ENCODE measurements at places on chromosomes 12 and 14.

DNA sequence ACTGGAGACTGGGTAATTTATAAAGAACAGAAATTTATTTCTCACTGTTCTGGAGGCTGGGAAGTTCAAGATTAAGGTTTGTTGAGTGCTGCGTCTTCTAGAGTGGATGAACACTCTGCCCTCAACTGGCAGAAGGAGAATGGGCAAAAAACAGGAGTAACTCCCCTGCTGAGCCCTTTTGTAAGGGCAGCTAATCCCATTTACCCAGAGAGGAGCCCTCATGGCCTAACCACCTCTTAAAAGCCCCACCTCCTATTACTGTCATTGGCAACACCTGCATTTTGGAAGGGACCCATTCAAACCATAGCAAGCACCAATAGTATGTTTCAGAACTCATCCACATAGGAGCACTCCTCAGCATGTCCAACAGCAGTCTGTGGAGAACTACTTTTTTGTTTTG is 47.4 kb downstream of the BORCS5 start:
- DNase-seq = no peak

GRCh38 chr14:72178517-72178916 is 246.3 kb downstream of the RGS6 start:
- no peak for DNase-seq

GRCh38 chr14:81710232-81710845 is 176.7 kb upstream of the SEL1L start:
- DNase-seq = peak; percentile 14

DNA sequence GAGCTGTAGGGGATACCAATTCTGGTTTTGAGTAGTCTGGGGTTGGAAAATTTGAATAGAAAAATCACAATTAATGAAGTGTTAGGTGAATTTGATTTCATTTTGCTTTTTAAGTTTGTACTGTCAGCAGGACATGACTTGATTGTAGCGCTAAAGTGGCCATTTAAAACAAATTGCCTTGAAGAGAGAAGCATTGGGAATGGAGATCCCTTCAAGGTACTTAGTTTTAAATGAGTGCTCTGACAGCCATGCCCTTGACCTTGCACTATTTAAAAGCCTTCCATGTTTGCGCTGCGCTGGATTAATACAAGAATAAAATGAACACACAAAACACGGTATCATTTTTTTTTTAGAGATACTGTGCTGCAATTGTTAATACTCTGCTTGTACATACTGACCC is 345.9 kb downstream of the NAV3 start:
- DNase-seq = no peak

DNA sequence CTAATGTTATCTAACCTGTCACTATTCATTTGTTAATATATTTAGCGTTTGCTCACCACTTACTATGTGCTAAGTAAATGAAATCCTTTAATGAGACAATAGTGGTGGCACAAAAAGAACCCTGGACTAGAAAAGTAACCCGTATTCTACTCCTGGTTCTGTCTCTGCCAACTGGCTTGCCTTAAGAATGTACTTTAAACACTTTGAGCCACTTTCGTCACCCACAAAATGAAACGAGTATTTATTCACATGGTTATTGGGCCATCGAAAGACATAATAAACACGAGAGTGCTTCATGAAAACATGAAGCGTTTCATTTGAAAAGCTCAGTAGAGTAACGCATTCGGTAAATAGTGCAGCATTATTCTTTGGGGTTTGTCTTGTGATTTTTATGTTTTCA is 254.7 kb downstream of the EGLN3 start:
- DNase-seq = no peak

GRCh38 chr14:54766276-54767138 is 136.1 kb downstream of the GCH1 start:
- no peak for DNase-seq

GRCh38 chr12:122980183-122981035 is at the start of gene ARL6IP4:
TSS of gene ARL6IP4 (plus strand) at chr12:122980681. CDS start at chr12:122981140, 459 bp downstream.
- DNase-seq = peak; percentile 70

- DNase-seq = no peak
These were observed 574.1 kb downstream of the SLC16A7 start for GRCh38 chr12:60169904-60170303.

DNA sequence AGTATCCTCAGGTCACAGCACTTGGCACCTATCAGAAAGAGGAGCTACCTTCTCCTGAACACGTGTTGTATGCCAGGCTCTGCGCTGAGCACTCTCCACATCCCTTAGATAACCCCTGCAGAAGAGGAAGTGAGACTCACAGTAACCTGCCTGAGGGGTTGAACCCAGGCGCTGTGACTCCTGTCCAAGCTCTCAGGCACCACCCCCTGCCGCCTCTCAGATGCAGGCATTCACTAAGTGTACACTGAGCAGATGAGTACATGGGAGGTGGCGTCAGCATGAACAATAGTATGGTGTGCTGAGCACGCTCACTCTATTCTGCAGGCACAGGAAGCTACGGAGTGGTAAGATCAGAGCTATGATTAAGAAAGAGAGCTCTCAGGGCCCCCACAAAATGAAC is 21.0 kb upstream of the RIC8B start:
- DNase-seq = no peak

DNA sequence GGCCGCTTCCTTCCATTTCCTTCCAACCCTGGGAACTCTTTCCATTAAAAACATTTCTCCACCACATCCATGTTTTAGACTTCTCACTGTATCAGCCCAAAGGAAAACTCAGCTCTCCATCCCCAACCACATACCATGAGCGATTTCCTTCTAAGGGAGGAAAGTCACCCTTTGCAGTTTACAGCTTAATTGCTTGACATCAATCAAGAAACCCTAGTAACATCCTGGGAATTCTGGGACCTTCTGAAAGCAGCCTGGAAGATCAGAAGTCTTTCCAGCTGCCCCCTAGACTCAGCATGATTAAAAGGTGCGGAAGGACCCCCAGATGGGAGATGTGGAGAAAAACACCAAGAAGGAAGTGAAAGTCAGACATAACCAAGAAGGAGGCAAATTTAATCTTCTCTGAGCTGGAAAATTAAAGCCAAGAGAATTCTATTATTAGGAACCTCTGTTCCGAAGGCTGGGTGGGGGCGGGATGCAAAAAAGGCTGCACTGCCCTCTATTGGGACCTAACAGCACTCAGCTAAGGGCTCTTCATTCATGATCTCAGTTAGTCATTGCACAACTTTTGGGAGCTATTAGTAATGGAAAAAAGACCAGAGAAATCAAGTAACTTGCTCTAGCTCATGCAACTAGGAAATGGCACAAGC is 73.3 kb upstream of the PLXNC1 start:
- peak; percentile 90 for DNase-seq

DNA sequence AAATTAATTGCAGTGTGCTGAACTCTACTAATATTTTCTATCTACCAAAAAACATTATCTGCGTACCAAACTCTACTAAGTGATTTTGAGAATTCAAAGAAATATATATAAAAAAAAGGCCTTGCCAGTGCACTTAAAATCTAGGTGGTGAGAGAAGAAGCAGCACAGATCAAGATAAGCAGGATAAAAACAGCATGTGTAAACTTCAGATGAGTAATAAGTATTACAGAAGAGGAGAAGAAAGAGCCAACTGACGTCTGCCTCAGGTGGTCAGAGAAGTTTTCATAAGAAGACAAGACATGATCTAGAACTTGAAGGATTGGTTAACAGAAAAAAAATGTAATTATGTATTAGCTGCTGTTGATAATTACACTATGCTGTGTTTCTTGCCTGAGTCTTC is 166.4 kb downstream of the DUSP6 start:
- peak; percentile 67 for DNase-seq

DNA sequence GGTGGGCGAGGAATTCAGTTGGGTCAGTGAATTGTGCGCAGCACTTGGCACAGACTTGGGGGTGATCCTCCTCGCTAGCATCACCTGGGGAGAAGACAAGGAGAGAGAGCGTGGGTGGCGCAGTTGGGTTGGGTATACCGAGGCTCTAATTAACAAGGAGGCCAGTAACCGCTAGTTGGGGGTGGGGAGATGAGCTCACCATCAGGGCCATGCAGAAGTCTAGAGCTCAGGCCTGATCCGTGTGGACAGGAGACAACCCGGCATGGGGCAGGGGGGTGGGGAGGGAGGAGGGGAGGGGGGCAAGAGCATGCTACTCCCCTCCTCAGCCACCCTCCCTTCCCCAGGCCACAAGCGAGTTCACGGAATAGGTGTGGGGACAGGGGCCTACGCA is 580 bp downstream of the SALL2 start:
- DNase-seq = no peak

- DNase-seq = no peak
These were observed 16.9 kb downstream of the RPS29 start for GRCh38 chr14:49569281-49569680.

DNA sequence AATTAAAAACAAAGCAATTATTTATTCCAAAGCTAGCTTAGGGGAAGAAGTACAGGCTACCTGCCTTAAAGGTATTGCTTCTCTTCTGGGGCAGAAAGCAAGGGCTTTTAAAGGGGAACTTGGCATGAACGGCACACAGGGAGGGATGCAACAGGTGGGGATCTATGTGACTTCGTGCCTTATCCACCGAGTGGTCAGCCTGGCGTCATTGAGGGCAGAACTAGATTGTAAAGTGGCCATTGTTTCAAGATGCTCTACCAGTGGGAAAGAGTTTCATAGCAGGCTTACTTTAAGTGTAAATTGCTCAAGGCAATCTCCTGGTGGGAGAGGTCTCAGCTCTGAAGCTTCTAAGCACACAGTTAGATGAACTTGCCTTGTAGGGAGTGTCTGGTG is 360.4 kb downstream of the ATP23 start:
- no peak for DNase-seq
